ENCODE measurements at places on chromosomes 4 and X.
A peak's percentile ranks its signal among the peaks of the same experiment; 100 is the strongest.

- no peak for DNase-seq
Observed at GRCh38 chr4:113849771-113850170, 88.2 kb upstream of the CAMK2D start.

GRCh38 chr4:48196758-48197504, 62.9 kb upstream of the TXK start:
- no peak for DNase-seq

DNA sequence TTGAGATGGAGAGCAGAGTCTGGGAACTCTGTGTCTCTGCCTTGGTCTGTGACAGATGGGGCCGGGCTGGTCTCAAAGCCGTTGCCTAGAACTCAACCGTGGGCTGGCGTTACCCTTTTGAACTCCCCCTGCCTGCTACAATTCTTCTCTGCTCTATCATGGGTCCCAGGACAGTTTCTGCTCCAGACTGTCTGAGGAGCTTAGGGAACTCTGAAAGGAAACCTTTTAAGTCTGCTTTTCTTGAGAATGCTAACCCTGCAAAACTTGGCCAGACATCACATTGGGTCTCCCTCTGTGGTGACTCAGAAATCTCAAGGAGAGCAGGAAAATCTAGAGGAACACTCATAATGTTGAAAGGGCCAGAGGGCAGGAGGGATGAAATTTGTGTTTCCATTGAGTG, 240.6 kb downstream of the CBR4 start:
- no peak for DNase-seq

DNA sequence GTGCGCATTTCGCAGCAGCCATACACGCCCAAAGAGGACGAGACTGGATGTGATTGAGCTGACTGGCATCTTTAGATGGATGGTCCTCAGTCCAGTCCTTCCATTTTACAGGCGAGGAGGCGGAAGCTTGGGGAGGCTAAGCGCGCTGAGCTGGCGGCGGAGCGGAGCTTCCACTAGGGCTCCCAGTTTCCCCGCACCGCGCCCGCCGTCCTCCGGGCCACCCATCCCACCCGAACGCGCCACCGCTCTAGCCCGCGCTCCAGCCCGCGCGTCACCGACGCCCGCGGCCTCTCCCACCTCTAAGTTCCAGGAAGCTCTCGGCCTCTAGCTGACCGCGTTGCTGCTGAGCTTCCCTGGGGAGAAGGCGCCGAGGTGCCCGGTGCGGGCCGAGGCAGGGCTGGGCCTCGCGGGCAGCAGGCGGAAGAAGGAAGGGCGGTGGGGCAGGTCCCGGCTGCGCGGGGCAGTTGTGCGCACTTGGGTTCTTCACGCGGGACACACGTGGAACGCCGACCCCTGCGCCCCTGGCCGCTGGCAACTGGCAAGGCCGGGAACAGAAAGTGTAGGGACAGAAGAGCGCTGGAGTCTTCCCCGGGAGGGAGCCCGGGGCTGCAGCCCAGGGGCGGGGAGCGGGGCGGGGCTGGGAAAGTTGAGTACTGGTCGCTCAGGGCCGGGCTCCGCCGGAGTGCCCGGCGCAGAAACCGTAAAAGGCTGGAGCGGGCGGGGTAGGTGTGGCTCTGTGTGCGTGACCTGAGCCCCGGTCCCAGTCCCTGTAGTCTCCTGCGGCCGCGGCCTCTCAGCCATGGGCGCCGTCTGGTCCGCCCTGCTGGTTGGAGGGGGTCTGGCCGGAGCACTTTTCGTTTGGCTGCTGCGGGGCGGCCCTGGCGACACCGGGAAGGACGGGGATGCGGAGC, at the start of gene STBD1:
TSS of gene STBD1 (plus strand) at position 763 of the 911 bp plus-strand sequence. CDS start at position 800, 37 bp downstream.
- DNase-seq, result no peak

- DNase-seq, result no peak
Observed at GRCh38 chrX:22467571-22467970, 194.9 kb downstream of the CBLL2 start.

- no peak for DNase-seq
Observed at GRCh38 chr4:83189631-83190136, 75.2 kb upstream of the PLAC8 start.

DNA sequence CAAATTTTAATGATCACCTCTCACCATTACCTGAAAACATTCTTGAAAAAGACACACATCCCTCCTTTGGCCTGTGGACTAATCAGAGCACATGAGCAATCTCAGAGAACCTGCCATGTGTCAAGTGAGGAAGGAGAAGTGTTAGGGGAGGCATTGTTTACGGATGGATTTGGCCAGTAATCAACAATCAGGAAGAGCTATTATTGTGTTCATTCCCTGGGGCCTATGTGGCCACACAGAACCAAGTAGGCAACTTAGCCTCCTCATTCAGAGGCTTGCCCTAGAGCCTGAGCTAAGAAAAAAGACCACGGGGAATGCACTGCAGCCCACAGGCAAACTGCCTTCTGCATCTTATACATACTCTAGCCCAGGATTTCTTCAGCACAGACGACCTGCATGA, 40.6 kb upstream of the DOCK11 start:
- no peak for DNase-seq

- DNase-seq, result no peak
Observed at GRCh38 chr4:54929459-54929858, 195.9 kb downstream of the KDR start.

DNA sequence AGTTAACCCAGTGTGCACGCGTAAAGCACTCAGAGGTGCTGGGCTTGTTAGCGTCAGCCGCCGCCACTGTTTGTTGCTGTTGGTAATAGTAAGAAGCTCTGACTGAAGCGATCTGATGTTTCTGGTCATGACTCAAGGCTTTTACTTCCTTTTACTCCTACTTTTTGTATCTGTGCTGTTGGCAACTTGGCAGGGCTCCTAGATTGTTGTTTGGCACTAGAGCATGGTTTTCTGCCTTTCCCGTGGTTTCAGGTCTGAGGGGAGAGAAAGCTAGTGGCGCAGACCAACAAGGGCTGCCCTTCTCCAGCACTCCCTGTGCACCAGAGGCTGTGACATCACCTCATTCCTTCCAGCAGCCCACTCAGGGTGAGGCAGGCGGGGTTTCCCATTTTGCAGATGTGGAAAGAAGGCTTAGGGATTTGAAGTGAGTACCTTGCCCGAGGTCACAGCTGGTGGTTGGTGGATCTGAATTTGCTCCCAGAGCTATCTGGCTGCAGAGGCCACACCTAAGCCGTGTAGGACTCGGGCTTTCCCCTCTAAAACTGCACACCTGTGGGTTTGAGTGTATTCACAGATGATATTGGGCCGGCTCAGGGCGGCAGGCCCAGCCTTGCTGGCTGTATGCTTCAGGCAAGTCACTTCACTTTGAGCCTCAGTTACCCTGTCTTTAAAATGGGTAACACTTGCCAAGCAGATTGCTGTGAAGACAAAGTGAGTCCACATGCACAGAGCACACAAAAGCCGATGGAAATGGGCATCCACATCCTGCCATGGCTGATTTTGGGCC, 51.2 kb upstream of the TADA2B start:
- no peak for DNase-seq

DNA sequence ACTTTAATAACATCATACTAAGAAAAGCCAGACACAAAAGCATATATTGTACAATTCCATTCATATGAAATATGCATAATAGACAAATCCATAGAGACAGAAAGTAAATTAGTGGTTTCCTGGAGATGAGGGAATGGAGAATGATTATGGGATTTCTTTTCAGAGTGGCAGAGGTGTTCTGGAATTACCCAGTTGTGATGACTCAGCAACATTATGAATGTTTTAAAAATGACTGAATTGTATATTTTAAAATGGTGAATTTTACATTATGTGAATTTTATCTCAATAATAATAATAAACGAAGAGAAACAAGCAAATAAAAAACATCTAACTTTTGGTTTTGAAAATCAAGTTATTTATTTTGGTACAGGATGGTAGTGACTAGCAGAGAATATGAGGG, 11.2 kb downstream of the ZXDA start:
- DNase-seq, result no peak

- DNase-seq, result no peak
Observed at GRCh38 chr4:71587995-71588394, 195.9 kb downstream of the GC start.

GRCh38 chr4:2259541-2260343, 2.2 kb downstream of the MXD4 start:
- DNase-seq, result peak; percentile 1

GRCh38 chr4:187996502-187997177, 1.1 kb downstream of the ZFP42 start:
- DNase-seq, result no peak

GRCh38 chrX:29890004-29890403, 325.4 kb upstream of the MAGEB2 start:
- DNase-seq, result no peak

DNA sequence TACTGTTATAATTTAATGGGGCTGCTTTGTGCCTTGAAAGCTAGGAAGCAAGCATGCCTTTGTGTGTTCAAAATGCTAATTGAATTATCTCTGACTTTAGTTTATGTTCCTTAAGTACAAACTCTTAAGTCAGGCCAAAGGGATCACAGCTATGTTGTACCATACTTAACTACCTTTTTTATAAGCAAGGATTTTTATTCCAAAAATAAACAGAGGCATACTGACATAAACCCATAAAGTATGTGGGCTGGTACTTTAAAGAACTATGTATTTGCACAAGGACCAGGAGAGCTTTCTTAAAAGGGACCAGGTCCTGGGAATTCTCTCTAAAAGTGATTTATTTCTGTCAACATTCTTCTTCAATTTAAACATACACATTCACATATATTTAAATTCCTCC, 57.8 kb upstream of the HCCS start:
- DNase-seq, result no peak

DNA sequence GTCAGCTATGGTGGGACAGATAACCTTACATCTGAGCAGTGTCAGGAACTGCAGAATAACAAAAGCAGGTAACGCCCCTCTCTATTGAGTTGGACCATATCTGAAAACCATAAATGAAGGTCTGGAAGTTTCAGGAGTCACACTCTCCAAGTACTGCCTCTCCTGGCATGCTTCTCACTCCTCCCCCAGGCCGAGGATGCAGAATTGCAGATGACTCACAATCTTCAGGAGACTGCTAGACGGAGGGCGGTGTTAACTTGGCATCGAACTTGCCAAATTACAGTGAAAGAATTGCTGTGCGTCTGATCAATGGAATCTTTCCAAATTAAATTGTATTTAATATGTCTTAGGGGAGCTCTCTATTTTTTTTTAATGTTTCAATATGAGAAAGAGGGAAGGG, 67.1 kb upstream of the TRIM2 start:
- DNase-seq, result no peak

DNA sequence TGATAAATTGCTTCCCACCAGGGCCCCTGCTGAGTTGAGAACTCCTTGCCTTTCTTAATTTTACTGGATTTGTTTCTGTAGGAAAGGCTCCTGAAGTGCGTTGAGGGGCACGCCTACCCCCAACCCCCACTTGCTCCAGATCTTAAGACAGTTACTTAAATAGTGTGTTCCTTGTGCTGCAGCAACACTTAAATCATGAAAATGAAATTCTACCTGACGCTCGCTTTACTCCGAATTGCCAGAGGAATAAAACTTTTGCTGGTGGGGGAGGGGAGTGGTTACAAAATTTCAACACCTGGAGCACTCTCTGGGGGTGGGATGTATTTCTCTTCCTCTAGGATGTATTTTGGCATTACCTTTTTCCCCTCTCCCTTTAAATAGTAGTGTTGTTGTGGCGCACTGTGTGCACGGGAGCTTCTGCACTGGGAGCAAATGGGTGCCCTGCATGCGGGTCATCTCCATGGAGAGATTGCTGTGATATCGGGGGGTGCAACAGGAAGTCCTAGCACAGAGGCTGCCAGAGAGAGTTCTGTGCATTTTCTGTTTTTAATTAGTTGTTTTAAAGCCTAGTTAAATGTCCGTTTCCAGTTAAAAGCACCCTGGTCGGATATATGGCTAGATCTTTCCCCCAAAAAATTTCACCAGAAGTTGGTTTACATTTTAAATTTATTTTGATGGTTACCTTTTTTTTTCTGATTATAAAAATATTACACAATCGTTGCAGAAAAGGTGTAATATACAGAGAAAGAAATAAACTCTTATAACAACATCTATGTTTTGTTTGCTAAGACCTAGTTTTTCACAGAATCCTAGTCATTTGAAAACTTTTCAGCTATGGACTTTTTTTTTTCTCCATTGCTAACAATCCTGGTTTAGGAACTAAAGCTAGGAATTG, 207.7 kb downstream of the SOWAHB start:
- no peak for DNase-seq

DNA sequence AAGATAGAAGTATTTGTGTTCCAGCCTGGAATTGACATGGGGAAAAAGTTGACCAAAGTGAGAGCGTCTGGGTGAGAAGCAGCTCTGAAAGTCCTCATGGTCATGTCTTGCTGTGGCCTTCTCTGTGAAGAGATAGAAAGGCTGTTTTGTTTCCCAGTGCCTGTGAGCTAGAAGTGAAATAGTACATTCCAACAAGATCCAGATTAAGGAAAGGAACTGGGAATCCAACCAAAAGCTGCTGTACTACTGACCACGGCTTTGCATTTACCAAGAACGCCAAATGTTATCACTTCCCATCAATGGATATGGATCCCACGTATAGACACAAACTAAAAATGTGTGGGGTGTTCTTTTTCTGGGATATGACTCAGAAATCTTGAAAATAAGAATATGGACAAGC, 51.2 kb downstream of the TENM3 start:
- no peak for DNase-seq

DNA sequence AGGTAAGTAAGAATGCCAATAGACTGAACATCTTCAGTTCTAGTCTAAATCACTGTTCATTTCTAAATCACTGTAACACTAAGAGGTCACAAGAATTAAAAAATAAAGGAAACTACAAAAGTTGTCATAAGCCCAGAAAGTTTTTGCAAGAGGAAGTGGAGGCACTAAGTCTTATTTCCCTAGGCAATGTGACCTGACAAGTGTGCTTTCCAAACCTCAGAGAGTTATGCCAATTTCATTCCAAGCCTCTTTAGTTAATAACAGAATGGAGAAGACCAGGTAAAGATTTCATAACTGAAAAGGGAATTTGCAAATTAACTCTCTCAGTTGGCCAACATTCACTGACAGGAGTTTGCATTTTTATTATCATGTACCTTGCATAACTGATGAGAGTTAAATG, 40.5 kb downstream of the BBS12 start:
- no peak for DNase-seq

DNA sequence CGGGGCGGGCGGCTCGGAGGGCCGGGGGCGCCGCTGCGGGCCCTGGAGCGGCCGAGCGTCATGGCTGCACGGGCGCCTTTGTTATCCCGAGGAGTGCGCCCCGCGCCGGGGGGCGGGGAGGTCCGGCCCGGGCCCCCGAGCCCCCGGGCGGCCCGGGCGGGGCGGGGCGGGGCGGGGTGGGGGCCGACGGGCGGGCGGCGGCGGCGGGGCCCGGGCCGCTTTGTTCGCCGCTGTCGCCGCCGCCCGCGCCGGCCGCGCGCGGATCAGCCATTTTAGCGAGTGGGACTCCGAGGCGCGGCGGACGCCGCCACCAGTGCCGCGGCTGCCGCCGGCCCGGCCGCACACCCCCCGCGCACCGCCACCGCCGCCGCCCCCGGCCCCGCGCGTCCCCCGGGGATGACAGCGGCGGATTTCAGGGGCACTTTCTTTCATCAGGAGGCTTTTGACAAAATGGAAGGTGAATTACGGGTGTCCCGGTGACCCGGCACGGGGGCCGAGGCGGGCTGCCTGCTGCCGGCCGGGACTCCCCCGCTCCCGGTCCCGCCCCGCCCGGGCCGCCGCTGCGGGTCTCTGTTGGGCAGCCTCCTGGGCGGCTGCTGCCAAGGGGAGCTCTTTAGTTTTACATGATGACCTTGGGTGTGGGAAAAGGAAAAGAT, 1.2 kb downstream of the HMGB3 start:
- no peak for DNase-seq

- DNase-seq, result no peak
Observed at GRCh38 chrX:15646031-15646430, 18.6 kb downstream of the CLTRN start.

- DNase-seq, result no peak
Observed at GRCh38 chr4:38670939-38671591, 7.1 kb downstream of the KLF3 start.

- no peak for DNase-seq
Observed at GRCh38 chrX:110284159-110284558, 33.7 kb downstream of the AMMECR1 start.
